ENCODE measurements at places on chromosomes 2 and 18.

DNA sequence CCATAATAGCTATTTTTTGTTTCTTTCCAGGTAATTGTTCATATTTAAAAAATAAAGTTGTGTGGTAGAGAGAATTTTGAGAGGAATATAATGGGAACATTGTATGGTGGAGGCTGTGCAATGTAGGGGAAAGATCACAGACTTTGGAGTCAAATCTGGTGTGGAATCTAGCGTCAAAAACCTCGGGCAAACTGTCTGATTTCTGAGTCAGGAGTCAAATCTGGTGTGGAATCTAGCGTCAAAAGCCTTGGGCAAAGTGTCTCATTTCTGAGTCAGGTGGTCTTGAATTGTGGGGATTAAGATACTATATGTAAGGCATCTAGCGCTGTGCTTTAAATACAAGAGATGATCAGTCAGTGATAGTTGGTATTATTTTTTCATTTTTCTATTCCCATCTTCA is 5.1 kb downstream of the PTPN4 start:
- DNase-seq, result no peak

- DNase-seq, result no peak
Measured at GRCh38 chr2:100000915-100001707, 141.3 kb downstream of the AFF3 start.

- no peak for DNase-seq
Measured at GRCh38 chr2:236334122-236334876, 70.1 kb upstream of the ASB18 start.

DNA sequence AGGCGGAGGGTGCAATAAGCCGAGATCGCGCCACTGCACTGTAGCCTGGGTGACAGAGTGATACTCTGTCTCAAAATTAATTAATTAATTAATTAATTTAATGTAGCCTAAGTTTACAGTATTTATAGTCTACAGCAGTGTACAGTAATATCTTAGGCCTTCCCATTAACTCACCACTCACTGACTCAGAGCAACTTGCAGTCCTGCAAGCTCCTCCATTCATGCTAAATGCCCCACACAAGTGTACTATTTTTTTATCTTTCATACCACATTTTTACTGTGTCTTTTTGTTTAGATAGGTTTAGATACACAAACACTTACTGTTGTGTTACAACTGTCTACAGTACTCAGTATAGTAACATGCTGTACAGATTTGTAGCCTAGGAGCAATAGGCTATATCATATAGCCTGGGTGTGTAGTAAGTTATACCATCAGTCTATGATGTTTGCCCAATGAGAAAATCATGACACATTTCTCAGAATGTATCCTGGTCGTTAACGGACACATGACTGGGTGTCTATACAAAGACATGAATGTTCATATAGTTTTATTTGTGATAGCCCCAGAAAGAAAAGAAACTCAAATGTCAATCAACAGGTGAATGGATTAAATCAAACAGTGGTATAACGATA is 15.8 kb upstream of the RNU2-63P start:
- no peak for DNase-seq

DNA sequence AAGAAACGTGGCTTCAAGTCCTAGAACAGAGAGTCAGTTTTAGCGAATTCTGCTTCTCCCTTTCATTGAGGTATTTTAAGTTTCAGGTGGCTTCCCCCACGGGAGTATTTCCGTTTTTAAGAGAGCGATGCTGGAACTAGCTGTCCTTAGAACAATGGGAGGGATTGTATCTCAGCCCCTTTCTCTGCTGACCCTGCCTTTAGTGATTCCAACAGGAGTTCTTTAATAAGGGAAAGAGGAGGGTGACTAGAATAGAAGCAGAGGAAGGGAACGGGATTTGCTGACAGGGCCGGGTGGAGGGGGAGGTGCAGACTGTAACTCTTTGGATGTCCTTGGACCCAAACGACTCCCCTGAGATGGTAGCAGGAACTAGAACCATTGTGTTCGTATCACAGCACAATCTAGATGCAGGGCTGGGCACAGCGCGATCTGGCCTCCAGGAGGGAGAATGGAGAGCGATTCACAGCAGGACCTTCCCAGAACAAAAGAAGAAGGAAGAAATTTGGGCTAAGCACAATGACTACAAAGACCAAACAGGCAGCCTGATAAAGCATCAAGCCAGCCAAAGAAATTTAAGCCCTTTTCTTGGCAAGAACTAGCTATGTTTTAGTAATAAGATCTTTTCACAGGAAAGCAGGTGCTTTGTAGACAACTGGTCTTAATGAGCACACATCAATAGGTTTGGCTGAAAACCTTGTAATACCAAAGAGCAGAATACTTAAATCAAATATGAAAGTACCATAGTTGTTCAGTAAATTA is 15.8 kb upstream of the RTTN start:
- DNase-seq, result no peak

- DNase-seq, result no peak
Measured at GRCh38 chr2:233832869-233833311, 21.4 kb downstream of the HJURP start.

DNA sequence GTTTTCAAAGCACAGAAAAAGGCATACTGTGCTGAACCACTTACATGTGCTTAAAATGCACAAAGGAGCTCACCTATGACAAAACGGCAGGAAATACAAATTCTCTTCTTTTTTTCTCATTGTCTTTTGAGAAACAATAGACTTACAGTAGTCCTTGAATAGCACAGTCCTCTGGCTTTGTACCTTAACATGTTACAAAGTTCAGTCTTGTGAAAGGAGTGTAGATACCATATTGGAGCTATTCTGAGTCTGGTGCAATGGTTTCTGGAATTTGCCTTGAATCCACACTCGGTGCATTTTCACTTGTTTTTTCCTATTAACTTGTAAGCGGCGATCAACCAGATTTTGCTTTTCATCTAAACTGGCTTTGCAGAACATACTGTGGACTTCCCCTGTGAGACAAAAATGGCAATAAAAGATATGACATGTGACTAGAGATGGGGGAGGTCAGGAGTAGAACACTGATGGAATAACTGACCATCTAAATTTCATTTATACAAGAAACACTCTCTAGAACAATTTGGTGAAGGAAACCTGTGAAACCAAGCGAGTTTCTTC is 109.7 kb downstream of the METTL8 start:
- DNase-seq, result no peak

DNA sequence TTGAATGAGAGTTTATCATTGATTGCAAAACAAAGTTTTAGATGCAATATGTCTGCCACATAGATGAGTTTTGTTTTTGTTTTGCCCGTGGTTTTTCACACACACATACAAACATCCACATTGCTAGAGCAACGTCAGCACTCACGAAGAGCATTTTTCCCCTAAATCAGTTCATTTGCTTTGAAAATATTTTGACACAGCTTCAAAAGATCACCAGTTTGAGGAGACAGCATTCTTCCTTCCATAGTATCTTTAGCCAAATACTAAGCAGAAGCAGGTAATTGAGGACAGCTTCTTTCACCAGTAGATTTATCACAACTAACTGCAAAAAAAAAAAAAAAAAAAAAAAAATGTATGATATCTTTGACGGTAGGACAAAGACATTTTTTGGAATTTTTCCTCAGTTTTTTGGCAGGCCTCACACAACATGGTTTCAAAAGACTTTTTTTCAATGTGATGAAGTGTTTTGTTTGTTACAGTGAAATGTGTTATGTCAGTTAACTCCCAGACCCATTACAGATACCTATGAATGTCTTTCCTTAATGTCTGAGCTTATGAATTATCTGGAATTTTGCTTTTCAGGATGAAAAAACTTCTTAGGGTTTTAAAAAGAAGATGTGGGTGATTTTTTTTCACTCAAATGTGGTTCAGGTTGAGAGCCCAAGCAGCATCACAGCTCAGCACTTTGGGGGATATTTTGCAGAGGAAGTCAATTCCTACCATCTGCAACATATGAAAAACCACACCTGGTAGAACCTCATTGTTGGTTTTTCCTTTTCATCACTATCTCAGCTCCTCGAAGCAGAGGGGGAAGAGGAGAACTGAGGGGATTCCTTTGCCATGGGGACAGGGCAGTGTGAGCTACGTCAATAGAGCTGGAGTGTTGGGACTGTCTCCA is 31.6 kb downstream of the AOX1 start:
- DNase-seq, result no peak

GRCh38 chr2:47708801-47709499 is 74.0 kb upstream of the MSH6 start:
- DNase-seq, result no peak

- no peak for DNase-seq
Measured at GRCh38 chr2:49332415-49332814, 178.1 kb upstream of the FSHR start.
